ENCODE measurements at places on chromosomes 5 and 9. TPM values are rescaled to one million over a fixed set of nuclear protein-coding genes. Genes with fewer than 3 reads are reported as not detected.
A peak's percentile ranks its signal among the peaks of the same experiment; 100 is the strongest.

- peak; percentile 70 for DNase-seq
Observed at GRCh38 chr5:159316519-159317383, 13.5 kb downstream of the IL12B start.

DNA sequence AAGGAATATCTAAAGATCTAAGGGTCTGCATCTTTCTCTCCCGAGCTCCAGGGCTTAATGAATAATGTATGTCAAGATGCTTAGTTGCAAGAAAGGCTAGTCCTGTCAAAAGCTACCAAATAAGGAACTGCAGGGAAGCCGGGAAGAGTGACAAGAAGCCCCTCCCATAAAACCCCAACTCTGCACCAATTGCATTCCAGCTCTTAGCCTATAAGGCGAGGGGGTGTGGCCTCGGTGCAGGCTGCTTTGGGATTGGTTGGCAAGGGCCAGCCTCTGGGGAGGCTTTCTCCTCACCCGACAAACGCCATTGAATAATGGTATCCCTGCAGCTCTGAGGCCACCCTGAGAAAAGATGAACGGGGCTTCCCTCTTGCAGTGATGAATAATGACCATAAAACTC is 416.9 kb downstream of the RAB3C start:
- no peak for DNase-seq

Gene PCDHGA7
- total RNA-seq = 0.71 TPM

DNA sequence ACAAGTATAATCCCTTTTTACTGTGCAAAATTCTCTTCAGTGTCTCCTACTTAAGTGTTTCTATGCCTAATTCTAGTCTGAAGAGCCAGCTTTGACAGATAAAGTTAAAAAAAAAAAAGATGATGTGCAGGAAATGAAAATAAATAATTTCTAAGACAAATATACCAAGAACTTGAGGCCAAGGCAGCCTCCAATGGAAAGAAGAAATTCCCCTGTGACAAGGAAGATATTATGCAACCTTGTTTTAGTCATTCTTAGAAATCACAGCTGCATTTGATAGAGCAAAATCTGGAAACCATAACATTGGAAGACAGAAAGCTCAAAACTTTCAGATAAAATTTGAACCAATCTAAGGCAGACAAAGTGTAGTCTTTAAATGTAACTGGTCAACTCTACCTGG is 375.9 kb upstream of the TLE4 start:
- no peak for DNase-seq

- no peak for DNase-seq
Observed at GRCh38 chr5:74240783-74241750, 399.5 kb downstream of the ENC1 start.

GRCh38 chr5:161256957-161257356 is 289.6 kb downstream of the GABRB2 start:
- DNase-seq = no peak

DNA sequence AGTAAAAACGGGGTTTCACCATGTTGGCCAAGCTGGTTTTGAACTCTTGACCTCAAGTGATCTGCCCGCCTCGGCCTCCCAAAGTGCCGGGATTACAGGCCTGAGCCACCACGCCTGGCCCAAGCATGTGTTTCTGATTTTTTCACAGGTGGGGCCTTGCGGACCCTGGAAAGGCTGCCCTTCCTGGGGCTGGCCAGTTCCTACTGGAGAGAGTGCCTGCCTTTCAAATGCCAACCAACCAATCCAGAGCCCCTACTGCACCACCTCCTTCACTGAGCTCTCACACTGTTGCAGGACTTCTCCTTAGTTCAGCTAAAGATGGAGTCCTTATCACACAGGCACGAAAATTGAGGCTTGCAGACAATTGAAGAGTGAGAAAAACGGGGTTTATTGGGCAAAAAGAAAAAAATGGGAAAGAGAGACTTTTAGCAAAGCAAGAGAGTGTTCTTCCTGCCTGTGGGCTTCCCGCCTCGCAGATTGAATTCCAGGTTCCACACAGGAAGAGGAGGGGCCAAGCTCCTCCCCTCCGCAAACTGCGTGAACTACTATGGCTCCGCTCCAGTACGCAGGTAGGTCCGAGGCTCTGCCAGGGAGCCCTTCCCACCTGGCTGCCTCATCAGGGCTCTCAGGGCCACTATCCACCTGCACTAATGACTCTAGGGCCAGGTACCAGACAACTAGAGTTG is 8.3 kb upstream of the CMBL start:
- DNase-seq = no peak

DNA sequence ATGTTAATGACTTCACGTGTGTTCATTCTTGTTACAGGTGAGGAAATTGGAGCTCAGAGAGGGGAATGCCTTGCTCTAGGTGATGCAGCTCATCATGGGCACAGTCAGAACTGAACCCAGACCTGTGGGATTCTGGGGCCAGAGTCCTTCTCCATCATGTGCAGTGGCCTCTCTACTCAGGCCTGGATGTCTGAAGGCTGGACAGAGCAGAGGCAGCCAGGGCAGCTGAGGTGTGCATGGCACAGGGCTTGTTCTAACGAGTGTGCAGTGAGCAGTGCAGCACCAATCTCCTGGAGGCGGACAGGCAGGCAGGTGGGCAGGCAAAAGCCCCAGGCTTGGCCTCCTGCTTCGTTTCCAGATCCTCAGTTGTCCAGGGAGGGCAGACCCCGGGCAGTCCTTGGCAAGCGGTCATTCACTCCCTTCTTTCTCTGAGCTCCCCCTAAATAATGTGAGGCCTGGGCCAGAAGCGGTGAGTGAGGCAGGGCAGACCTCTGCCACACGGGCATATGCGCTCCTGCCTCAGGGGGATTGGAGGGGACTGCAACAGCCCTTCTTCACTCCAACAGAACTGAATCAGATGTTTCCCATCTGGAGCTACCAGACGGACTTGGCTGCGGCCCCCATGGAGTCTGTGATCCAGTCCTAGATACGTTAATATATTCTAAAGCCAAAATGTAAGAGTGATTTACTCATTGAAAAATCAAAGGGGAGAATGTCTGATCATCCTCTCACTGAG is 68.7 kb upstream of the FSTL4 start:
- no peak for DNase-seq

DNA sequence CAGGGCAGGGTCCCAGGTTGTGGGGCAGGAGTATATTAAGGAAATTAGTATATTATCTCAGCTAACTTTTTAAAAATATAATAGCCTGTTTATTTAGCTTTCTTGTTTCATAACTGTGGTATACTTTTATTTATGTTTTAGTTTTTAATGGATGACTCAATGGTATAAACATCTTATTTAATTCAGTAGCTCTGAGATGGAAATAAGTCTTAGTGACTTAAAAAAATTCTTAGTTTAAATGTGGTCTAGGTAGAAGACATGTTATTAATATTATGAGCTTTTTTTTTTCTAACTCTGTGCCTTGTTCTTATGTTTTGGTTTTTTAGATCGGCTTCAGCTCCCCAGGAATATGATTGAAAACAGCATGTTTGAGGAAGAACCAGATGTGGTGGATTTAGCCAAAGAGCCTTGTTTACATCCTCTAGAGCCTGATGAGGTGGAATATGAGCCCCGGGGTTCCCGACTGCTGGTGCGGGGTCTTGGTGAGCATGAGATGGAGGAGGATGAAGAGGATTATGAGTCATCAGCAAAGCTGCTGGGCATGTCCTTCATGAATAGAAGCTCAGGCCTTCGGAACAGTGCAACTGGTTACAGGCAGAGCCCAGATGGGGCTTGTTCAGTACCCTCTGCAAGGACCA is 43.1 kb downstream of the LNPEP start:
- DNase-seq = no peak

Gene UBTD2
- total RNA-seq = 18.3 TPM

Gene CAVIN4
- 1.0 TPM for total RNA-seq

GRCh38 chr9:3884736-3885135 is 358.9 kb upstream of the RFX3 start:
- no peak for DNase-seq

DNA sequence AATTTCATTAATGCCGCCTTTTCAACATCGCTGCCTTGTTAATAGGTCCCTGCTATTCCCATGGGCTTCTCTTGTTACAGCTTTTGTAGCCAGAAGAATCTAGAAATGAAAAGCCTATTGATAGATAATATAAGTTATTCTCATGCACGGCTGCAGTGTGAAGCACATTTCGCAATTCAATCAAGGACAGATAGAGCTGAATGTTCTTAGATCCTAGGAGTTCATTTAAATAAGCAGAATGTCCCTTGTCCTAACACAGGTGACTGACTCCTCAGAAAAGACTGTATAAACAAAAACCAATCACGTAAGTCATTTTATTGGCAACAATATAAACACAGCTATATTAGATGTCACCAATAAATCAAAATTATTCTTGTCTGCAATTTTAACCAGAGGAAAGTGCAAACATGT is 9.4 kb downstream of the GLIS3 start:
- DNase-seq = no peak

- DNase-seq = peak; percentile 91
Observed at GRCh38 chr9:95031711-95032461, 285.6 kb downstream of the FANCC start.

Gene PCDHB6
- 0.21 TPM for total RNA-seq

GRCh38 chr5:159777049-159777660 is 139.1 kb upstream of the ADRA1B start:
- no peak for DNase-seq

Gene LURAP1L
- 3.4 TPM for total RNA-seq

Gene C7
- 4.0 TPM for total RNA-seq

DNA sequence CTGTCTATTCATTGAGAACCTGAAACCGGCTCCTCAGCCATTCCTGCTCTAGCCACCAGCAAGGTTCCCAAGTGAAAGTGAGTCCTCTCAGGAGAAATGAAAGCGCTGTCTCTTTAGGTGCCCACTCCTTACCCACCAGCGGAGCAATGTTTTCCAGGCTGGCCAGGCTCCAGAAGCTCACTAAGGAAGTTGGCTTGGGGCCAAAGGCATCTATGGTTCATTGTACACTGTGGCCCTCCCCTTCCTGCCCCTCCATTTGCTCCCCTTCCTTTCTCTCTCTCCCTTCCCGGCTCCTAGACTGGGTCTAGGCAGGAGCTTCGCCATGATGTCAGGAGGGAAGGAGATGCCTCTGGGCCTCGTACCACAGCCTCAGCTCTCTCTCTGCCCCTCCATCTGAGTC is 1.1 kb upstream of the GABRP start:
- DNase-seq = peak; percentile 14

Gene CCL27
- not detected for total RNA-seq

DNA sequence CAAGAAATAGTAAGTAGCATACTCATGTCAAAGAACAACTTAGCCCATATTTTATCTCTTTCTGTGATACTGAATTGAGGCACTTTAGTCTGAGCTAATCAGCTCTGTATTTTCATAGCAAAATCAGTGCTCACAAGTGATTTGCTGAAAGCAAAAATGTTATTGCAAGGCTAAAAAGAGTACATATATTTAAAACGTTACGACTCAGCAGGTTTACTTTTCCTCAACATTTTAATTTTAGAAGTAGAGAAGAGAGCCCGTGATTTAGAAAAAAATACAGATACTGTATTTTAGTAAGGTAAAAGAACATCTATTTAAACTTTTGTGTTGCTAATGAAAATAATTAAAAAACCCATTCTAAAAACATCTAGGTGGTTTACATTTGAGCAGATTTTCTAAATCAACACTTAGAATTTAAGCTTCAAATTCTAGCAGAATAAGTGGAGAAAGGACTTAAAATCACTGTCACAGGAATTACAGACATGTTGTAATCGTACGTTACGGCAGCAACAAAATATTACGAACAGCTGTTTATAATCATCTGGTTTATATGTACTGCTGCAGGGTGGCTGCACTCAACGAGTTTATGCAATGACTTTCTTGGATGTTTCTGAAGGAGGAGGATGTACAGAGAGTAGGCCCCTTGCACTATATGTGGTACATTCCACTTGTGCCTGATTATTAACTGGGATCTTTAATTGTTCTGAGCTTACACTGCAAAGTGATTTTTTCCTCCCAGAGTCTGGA is 20.1 kb downstream of the SREK1 start:
- DNase-seq = no peak

DNA sequence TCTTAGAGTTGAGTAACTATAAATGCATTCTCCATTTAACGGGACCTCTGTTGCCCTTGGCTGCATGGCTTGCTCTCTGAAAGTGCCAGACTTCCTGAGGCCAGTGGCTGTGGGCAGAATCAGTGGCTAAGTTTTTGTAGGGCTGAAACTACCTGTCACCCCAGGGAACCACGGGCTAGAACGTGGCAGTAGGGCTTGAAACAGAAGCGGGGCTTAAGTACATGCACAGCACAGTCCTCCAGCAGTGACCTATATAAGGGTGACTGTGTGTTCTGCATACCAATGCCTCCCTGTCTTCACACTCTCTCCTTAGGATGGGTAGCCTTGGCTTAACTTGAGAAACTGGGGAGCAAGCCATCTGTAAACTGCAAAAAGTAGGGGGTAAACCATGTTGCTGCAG is 43.6 kb upstream of the LRRTM2 start:
- DNase-seq = no peak

Measured in SK-MEL-5 (cell line).